Spleen (tissue), 13 donors: ENCODE measurements at places on chromosomes 1 and 21. TPM values are rescaled to one million over a fixed set of nuclear protein-coding genes. Genes with fewer than 3 reads are reported as not detected.

DNA sequence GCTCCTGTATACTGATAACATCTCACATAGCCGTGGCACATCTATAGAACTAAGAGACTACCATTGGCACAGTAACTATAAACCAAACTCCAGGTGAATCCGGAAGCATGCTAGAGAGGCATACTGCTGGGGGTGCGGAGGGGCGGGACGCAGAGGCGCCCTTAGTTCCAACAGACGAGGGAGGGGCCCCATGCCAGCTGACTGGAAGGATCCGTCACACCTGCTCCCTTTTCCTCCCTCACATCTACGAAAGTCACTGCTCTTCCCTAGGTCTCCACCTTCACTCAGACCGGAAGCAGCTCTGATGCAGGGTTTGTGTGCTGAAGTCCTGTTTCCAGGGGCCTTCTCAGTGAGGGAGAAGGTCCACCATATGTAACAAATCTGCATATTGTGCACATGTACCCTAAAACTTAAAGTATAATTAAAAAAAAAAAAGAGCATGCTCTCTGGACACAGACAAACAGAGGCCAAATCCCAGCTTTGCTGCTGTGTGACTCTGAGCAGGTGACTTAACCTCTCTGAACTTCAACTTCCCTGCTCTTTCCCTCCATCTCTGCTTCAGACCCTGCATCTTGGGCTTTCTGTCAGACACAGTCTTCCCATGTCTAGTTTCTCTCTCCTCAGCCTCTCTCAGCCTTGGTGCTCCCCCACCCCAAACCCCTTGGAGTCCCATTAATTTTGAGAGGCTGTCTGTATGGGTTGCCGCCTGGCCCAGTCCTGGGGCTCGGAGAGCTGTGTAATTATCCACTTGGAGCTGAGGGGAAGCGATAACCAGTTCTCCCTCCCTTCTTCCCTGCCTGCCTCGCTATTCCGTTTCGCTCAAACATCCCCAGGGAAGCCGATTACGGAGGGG lies 7.8 kb upstream of the GJB5 start:
- H3K27me3 ChIP-seq = no peaks in the 10 kb centered on the region
- DNase-seq = no peak
- H3K4me3 ChIP-seq = no peak overlapping the region
- peaks cover 6% of the 10 kb centered on the region for H3K4me1 ChIP-seq

- H3K36me3 ChIP-seq = no peaks in the 10 kb centered on the region
- no peaks in the 10 kb centered on the region for H3K27me3 ChIP-seq
- H3K27ac ChIP-seq = no peak overlapping the region
- no peaks in the 10 kb centered on the region for H3K4me1 ChIP-seq
- DNase-seq = no peak
Observed at GRCh38 chr1:116266864-116267212, 106.2 kb upstream of the ATP1A1 start.

DNA sequence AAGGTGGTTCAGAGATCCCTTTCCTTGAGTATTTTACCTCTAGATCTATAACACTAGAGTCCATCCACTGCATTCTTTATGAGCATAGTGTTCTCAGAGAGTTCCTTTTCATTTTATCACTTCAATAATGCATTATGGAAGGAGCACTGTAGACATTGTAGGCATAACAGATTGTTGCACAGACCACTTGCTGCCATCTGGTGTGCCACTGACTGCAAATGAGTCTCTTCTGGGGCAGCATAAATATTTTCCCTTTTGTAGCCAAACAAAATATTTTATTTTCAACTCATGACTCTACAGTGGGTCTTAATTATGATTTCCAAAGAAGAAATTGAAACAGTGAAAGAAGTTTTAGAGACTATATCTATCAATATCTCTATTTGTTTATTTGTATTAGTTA lies 290.4 kb downstream of the OLFM3 start:
- no peaks in the 10 kb centered on the region for H3K27me3 ChIP-seq
- H3K27ac ChIP-seq = no peak overlapping the region
- H3K4me1 ChIP-seq = no peaks in the 10 kb centered on the region
- DNase-seq = no peak

DNA sequence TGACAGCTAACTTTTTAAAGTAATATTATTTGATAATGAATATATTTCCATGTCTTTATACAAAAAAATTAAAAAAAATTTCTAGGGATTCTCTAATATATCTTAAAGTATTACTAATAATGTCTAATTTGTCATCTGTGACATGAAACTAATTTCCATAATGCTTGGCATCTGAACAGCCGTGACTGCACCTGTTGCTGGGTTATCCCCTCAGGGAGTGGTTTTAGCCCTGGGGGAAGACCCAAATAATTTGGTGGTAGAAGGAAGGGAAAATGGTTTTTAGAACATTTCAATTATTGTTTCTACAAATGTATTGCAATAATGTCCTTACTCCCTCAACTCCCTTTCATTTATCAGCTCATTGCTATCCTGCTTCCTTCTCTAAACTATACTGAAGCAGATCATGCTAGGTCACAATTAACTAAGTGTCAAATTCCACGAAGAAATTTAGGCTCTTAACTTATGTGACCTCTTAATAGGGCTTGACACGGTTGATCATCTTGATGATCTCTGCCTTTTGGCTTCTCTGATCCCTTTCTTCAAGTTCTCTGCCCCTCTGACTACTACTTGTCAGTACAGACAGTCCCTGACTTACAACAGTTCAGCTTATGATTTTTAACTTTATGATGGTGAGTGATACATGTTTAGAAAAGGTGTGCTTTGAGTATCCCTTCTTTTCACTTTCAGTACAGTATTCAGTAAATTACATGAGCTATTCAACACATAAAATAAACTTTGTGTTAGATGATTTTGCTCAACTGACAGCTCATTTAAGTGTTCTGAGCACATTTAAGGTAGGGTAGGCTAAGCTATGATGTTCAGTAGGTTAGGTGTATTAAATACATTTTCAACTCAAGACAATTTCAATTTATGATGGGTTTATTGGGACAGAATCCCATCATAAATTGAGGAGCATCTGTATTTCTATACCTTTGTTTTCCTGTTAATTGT lies 26.4 kb upstream of the DPH5 start:
- no peak overlapping the region for H3K4me3 ChIP-seq
- no peak overlapping the region for H3K27ac ChIP-seq
- H3K4me1 ChIP-seq = no peaks in the 10 kb centered on the region
- no peaks in the 10 kb centered on the region for H3K27me3 ChIP-seq

DNA sequence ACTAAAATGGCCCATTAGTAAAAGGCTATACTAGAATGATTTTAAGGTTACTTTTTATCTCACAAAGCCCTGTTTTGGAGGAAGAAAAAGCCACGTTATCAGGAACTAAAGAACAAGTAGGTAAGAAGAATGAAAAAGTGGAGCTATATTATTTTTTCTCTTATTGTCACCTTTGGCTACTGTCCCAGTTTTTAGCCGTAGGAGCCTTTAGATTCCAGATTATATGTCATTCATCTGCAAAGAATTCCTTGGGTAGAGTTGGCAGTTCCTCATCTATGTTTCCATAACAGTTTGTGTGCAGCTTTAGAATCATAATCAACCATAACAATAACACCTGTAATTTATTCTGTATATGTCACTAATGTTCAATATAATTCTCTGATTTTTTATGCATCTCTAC lies 83.8 kb downstream of the TPR start:
- H3K36me3 ChIP-seq = no peaks in the 10 kb centered on the region
- no peak for DNase-seq
- H3K4me1 ChIP-seq = no peaks in the 10 kb centered on the region

KIF2C gene
- 1.4 TPM for polyA plus RNA-seq

DNA sequence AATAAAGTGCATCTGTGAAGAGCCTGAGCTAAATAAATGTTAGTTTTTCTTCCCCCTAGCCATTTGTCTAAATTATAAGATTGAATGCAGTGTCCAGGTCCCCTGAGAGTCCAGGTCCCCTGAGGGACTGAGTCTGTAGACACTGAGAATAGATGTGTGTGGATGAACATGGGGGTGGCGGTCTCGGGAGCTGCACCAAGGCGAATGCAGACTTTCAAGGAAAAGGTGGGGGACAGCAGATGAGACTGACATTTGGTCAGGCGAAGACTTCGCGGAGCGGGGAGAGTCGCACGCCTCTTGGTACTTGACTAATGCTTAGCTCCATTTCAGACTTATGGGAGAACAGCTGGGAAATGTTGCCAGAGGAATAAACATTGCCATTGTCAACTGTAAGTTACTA lies 17.7 kb upstream of the MX2 start:
- no peaks in the 10 kb centered on the region for H3K27me3 ChIP-seq
- no peak for DNase-seq
- H3K4me3 ChIP-seq = no peak overlapping the region
- no peaks in the 10 kb centered on the region for H3K36me3 ChIP-seq
- no peak overlapping the region for H3K27ac ChIP-seq
- peaks cover 7% of the 10 kb centered on the region for H3K4me1 ChIP-seq
